ENCODE measurements at places on chromosomes 16 and 17.

GRCh38 chr16:89709166-89709565 is 7.7 kb upstream of the SPATA2L start:
- DNase-seq, result no peak

DNA sequence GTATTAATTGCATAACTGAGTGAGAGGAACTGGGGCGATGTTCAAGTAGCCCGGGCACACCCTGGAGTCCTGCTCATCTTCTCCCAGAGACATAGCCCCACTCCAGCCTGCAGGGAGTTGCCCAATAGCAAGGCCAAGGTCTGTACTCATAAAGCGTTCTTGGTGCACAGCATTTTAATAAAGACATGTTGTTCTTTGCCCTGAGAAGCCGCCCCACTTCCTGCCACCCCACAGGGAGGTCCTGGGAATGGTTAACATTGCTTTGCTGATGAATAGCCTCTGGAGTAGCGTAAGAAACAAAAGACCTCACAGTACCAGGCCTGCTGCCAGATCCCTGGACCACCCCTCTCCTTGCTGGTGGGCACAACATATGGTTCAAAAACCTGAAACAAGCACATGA is 21.6 kb upstream of the CDH1 start:
- DNase-seq, result no peak

DNA sequence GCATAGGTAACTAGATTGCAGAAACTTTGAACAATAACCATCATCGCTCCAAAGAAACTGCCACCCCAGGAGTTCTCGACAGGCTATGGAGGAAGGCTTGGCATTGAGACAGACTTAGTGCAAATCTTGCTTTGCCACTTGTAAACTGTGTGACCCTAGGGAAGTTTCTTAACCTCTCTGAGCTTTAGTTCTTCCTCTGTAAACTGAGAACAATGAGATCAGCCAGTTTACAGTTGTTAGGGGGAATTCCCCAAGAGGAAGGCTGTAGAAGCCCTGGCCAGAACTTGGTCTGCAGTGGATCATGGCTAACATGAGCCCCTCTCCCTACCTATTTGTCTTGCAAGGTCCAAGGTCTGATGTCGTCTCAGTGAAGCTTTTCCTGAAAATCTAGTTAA is 78.9 kb downstream of the NT5M start:
- no peak for DNase-seq

DNA sequence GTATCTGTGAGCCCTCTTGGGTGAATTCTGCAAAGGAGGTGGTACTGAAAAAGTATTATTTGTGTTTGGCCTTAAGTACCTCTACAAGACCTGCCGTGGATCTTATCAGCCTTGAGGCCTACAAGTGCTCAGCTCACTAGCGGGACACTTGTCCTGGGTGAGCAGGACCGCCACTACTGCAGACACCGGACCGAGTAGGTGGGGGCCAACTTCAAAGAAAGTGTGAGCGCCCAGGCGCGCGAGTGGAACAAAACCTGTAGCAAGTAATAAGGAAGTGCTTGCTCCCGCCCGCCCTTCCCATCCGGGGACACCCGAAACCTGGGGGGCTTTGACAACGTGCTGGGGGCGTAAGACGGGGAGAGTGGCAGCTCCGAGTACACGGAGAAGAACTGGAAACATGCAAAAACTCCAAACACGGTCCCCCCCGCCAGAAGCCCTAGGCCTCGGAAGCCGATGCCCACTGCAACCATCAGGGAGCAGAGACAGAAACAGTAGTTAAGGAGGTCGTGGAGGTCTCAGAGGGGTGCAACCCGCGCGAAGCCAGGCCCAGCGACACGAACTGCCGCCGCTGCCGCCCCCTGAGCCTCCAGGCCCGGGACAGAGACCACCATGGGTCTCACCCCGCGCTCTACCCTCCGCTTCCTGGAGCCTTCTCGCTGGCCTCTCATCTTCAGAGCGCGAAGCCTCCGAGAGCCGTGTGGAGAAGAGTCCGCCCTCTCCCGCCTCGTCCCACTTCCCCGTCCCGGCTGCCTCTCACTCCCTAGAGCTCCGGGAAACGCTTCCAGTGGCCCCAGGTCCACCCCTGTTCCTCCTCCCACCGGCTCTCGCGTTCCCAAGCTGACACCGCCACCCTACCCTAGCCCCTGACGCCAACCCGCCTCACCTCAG is 537 bp downstream of the CNOT1 start:
- peak; percentile 50 for DNase-seq

DNA sequence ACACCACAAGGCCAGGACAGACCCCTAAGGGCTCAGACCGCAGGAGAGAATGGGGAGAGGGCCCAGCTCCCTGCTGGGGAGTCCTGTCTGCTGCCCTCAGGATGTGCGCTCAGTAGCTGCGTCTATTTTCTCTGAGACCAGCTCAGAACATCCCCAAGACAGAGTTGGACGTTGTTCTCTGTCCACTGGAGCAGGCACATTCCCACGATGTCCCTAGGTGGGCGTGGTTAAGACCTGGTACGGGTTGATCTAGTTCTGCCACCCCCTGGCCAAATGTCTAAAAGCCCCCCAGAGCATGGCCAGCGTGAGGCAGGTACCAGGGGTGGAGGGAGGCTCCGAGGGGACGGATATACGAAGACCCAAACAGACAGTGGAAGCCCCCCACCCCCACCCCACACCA is 842 bp upstream of the CALB2 start:
- DNase-seq, result no peak

DNA sequence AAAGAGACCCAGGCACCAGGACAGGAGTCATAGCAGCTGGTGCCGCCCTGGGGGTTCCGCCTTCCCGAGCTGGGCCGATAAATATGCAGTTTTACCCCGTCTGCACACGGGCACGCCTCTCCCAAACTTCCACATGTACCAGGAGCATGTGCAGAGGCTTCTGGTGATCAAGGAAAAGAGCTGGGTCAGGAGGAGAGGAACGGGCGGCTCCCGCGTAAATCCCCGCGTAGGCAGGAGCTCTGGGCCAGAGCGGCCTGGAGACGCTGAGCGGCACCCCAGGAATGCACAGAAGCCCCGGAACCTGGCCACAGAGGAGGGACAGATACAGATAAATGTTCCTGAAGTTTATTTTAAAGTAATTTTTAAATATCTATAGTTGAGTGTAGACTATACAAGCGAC is 46.6 kb upstream of the METRNL start:
- DNase-seq, result no peak

GRCh38 chr16:28538733-28539596 is at the start of gene NUPR1:
Gene NUPR1 (minus strand): TSS chr16:28538974. CDS start chr16:28538907, 67 bp downstream.
- DNase-seq, result peak; percentile 39

DNA sequence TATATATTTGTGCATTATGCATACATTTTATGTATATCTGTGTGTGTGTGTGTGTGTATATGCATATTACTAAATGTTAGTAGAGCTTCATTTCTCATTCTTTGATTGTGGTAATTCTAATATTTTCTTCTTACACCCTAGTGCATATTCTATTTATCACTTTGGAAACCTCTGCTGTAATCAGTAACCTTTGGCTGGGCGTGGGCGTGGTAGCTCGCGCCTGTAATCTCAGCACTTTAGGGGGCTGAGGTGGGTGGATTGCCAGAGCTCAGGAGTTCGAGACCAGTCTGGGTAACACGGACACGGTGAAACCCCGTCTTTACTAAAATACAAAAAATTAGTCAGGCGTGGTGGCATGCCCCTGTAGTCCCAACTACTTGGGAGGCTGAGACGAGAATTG is 26.9 kb downstream of the CPSF4L start:
- no peak for DNase-seq

GRCh38 chr17:11981862-11982261 is 15.4 kb downstream of the ZNF18 start:
- DNase-seq, result no peak

DNA sequence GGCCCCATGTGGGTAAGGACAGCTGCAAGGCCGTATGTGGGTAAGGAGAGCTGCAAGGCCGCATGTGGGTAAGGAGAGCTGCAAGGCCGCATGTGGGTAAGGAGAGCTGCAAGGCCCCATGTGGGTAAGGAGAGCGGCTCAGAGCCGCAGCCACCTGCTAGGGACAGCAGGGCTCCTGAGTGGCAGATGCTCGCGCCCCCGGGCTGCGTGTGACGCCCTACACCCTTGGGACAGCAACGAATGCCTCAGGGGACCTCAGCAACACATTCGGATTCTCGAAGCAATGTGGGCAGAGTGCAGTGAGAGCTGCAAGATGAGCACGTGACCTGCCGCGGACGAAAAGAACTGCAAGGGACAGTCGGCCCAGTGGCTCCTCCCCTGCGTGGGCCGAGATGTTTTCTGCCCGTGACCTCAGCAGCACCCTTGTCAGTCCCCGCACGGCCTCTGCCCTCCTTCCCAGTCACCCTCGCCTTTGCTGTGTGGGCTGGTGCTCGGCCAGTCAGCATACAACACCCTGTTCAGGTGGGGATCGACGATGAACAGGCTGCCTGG is 9.6 kb upstream of the SLC38A8 start:
- peak; percentile 39 for DNase-seq

GRCh38 chr17:59234631-59235030 is 14.3 kb downstream of the GDPD1 start:
- DNase-seq, result no peak

DNA sequence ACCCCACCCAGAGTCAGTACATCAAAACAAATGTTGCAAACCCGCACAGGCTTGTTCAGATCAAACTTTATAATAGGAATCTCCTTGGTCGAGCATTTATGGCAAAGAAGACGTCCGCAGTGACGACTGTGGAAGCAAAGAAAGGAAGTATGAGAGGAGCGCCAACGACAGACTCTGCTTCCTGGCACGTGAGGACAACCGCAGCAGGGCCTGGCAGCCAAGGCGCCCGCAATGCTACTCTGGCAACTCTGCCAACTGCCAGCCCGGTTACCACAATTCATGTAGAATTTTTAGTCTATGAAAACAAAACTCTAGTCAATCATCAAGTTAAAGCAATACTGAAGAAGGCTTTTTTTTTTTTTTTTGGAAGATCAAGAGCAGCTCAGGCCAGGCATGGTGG is 24.8 kb downstream of the CYB5D2 start:
- peak; percentile 28 for DNase-seq

DNA sequence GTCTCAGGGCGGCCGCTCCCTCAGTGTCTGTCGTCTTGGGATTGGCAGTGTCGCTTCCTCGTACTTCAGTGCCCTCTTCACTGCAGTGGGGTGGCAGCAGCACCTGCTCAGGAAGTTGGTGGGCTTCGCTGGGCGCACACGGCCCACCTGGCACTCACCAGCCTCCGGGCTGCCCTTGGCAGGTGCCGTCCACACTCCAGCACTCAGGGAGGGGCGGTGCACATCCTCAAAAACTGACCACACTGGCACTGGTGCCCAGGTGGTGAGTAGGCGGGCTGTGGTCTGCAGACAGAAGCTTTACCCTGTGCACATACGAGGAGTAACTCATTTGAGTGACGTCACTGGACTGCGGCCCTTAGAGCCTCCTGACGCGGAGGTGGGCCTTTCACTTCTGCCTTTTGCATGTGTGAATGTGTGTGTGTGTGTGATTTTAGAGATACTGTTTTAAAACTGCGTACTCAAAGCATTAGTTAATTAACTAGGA is 94.6 kb downstream of the BANP start:
- no peak for DNase-seq

- no peak for DNase-seq
Measured at GRCh38 chr17:1813088-1813487, 16.6 kb downstream of the SMYD4 start.

GRCh38 chr17:42133461-42134041 is 10.9 kb downstream of the HSPB9 start:
- DNase-seq, result no peak

- no peak for DNase-seq
Measured at GRCh38 chr16:84244728-84245127, 4.9 kb upstream of the KCNG4 start.

GRCh38 chr16:74877706-74878105 is 103.1 kb upstream of the FA2H start:
- DNase-seq, result no peak

DNA sequence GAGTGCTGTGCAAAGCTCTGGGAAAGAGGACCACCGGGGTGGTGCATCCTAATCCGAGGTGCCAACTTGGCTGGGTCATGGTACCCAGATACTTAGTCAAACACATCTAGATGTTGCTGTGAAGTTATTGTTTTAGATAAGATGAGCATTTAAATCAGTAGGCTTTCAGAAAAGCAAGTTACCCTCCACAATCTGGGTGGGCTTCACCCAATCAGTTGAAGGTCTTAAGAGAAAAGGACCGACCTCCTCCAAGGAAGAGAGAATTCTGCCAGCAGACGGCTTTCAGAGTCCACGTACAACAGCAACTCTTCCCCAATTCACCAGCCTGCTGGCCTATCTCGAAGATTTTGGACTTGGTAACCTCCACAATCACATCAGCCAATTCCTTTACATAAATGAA is 338.1 kb downstream of the C16orf95 start:
- no peak for DNase-seq

GRCh38 chr17:13725288-13725990 is 123.7 kb upstream of the HS3ST3A1 start:
- DNase-seq, result no peak

- no peak for DNase-seq
Measured at GRCh38 chr16:965036-965395, 5.8 kb downstream of the LMF1 start.

GRCh38 chr17:61139219-61139618 is 260.4 kb upstream of the TBX2 start:
- DNase-seq, result no peak

- DNase-seq, result no peak
Measured at GRCh38 chr17:46166692-46167249, 26.5 kb downstream of the KANSL1 start.

DNA sequence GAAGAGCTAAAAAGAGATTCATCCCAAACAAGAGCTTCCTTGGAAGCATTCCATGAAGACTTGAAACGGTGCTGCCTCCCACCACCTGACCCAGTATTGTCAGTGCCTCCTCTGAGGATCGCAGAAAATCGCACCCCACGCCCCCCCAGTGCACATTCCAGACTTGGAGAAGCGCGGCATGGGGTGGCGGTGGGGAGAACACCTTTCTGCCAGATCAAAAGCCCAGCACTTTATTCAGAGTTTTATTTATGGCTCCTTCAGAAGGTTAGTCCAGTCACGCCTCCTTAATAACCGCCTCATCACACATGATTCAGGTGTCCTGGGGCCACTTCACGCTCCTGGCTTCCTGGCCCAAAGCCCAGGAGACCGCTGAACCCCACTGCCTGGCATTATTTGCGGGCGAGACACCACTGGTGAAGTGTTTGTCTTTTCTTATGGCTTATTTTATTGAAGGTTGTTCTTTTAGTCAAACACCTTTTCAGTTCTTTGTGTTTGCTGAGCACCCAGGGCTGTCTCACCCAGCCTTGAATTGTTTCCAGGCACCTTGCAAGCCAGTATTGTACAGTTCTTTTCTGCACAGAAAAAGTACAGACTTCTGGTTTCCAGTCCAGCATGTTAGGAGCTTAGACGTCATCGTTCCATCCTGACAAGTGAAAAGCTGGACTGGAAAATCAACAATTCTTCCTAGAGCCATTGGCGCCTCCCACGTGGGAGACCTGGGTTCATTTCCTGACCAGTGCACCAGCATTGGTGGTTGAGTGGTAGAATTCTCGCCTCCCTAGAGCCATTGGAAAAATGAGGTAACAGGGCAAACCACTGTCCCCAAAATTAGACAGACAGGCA is 79.6 kb upstream of the CACNG5 start:
- no peak for DNase-seq

- no peak for DNase-seq
Measured at GRCh38 chr17:43917348-43918025, 10.2 kb upstream of the MPP2 start.

GRCh38 chr16:84366208-84366607 is 2.1 kb upstream of the ATP2C2 start:
- no peak for DNase-seq
